ENCODE measurements at places on chromosomes 11 and 22.

DNA sequence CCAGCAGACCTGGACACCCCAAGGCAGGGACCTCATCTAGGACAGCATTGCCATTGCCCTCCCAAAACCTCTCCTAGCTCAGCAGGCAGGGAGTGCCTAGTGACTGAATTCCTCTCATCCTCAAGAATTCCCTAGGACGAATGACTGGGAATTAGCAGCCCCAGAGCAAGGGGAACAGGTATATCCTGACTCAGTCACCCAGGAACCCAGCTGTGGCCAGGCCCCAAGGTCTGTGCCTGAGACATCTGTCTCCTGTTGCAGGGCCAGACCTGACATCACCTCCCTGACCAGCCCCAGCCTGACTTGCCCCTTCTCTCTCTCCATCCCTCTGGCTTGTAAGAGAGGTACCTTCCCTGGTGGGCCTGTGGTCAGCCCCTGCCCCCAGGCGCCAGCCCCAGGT, 39.0 kb upstream of the SUSD2 start:
- DNase-seq = no peak

- peak; percentile 94 for DNase-seq
Measured at GRCh38 chr11:45921561-45922424, 663 bp upstream of the LARGE2 start.

- DNase-seq = no peak
Measured at GRCh38 chr11:112644410-112645131, 316.6 kb upstream of the NCAM1 start.

DNA sequence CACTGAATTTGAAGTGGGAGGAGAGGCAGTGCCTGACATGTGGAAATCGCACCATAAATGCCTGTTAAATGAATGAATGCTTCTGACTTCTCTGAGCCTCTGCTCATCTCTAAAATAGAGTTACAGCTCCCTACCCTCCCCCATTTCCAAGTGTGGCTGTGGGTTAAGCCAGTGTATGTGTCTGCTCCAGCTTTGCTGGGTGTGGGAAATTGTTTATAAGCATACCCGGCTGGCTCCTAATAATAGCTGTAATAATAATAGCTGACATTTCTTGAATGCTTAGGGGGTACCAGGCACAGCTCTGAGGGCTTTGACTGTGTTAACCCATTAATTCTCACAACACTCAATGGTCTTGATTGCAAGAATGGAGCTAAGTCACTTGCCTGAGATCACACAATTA, 7.0 kb upstream of the FCHSD2 start:
- DNase-seq = no peak

Measured in NCI-H526 treated with DMSO at 0.1 percent for 48 hours (cell line).